ENCODE measurements at places on chromosomes 1 and 21.

DNA sequence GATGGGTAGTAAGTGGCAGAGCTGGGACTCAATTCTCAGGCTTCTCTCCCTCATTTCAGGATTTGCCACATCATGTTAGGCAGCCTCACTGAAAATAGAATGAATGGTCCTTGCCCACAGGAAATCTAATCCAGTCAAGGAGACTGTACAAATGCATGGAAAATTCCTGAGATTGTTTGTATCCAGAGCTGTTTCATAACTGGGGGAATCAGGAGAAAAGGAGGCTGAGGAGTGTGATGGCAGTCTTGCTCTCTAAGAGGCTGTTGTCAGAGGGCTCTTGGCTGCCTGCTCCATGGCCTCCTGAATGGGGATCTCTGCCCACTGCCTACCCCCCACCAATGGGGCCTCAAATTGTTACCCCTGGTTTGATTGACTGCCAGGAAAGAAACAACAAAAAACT, 141.9 kb upstream of the TNR start:
- peak; percentile 29 for DNase-seq

DNA sequence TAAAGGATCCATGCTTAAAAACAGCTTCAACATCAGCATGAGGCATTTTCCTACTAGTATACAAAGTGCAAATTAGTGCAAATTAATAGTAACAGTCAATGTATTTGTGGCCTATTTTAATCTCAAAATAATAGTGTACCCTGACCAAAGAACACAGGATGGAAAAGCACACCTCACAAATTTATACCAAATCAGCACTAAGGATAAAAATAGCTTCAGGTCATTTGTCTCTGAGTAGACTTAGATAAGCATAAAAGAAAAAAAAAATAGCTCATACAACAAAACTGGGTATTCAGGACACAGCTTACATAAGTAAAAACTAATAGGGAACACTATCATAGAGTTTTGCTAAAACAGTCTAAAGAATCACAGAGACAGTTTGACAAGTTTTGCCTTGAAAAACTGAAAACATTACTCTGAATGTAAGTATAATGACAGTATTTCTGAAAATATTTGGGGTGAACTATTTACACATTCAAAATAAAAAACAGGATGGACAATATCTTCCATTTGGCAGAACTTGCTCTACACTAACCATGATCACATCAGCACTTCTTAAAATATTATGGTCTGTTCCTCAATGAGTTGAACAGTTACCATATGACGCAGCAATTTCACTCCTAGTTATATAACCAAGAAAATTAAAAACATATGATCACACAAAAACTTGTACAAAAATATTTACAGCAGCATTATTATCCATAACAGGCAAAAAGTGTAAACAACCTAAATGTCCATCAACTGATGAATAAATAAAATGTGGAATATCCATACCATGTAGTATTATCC, 46.3 kb downstream of the RNF115 start:
- no peak for DNase-seq

GRCh38 chr1:37471345-37472231, 2.8 kb upstream of the ZC3H12A start:
- peak; percentile 93 for DNase-seq

DNA sequence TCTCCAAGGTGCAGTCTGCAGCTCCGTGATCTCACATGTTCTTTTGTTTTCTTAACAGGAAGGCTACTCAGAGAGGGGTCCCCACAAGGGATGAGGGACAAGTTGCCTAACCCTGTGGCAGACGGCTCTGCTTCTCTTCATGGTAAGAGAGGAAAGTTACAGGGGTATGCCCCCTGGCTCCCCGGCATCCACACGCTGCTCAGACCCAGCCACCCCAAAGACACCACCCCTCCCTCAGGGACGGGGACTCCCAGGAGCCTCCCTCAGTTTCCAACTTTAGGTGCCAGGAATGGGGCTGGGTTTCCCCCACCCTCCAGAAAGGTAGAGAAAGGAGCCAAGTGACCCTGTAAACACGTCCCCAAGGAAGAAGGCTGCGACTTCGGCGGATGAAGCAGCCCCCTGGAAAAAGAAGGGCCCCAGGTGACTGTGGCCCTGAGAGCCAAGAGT, 19.7 kb downstream of the OPTC start:
- no peak for DNase-seq

DNA sequence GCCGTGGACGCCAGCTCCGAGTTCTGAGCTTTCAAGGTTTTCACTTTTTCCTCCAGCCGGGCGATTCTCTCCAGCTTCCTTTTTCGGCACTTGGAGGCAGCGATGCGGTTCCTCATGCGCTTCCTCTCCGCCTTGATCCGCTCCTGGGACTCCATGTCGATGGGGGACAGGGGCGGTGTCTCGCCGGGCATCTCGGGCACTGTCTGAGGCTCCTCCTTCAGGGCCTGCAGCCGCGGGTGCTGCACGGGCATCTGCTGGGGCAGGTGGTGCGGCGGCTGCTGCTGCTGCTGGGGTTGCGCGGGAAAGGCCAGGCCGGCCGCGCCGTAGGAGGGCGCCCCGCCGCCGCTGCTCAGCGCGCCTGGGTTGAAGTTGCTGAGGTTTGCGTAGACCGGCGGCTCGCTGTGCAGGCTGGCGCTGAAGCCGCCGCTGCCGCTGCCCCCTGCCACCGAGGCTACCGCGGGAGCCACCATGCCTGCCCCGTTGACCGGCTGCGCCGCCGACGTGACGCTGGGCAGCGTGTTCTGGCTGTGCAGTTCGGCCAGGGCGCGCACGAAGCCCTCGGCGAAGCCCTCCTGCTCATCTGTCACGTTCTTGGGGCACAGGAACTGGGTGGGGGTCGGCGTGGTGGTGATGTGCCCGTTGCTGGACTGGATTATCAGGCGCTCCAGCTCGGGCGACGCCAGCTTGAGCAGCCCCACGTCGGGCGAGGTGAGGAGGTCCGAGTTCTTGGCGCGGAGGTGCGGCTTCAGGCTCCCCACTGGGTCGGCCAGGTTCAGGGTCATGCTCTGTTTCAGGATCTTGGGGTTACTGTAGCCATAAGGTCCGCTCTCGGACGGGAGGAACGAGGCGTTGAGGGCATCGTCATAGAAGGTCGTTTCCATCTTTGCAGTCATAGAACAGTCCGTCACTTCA, 1.4 kb downstream of the JUN start:
- no peak for DNase-seq

- DNase-seq = no peak
Measured at GRCh38 chr1:31628931-31629556, 11.6 kb downstream of the HCRTR1 start.

- DNase-seq = no peak
Measured at GRCh38 chr1:23936481-23937176, 23.0 kb upstream of the PNRC2 start.

DNA sequence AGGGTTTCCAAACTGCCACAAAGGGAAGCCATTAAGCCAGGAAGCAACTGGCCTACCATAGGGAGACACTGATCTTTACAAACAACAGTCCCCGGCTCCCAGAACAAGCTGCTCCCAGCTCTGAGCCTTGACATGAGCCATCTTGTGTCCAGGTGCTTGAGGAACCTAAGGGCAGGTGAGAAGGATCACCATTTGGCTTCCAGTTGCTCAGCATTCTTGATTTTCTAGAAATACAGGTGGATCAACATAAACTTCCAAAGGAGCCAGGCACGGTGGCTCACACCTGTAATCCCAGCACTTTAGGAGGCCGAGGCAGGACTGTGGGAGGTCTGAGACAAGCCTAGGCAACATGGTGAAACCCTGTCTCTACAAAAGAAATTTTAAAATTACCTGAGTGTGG, 21.6 kb downstream of the ZBTB17 start:
- no peak for DNase-seq

DNA sequence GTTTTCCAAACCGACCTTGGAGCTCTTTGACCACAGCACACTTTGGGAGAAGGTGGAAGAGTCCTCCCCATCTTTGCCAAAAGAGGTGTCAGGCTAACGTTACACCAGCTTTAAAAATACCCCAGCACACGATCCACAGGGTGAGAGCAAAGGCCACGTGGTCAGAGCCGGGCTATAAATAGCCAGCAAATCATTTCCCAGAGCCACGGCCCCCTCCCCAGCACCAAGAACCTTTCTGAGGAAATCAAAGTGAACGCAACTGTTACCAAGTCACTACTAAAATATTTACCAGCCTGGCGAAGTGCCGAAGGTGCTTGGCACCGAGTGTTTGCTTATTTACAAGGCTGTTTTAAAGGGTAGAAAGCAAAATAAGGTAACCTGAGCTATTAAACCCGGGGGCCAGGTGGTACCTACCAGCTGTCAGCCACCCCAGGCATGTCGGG, 72.4 kb downstream of the CASZ1 start:
- peak; percentile 25 for DNase-seq

DNA sequence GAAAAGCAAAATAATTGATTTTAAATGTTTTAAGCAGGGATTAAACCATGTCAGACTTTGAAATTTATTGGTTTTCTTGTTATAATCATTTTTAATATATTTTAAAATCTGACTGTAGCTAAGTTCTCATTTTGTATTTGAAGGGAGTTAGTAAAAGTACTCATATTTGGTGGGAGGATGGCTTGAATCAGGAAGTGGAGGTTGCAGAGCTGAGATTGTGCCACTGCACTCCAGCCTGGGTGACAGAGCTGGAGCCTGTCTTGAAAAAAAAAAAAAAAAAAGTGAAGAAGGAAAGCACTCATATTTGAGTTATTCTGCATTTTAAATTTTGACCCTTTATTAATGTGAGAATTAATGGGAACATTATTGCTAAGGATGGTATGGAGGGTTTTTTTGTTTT, 106.0 kb downstream of the RABGAP1L start:
- DNase-seq = no peak

DNA sequence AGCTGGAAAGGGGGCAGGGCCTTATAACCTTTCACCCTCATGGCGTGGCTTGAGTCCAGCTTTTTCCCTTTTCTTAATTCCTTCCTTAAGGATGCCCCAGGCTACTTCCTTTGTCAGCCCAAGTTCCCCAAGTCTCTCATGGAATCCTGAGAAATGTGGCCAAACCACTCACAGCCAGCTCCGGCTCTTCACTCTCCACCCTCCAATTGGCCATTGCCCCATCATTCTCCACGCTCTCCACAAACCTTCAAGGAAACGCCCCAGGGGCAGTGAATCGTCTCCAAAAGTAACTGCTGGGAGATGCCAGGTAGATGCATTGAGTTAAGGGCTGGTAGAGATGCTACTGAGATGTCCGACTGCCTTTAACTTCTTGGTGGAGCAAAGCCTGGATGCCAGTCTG, 113.5 kb upstream of the CD34 start:
- DNase-seq = no peak

DNA sequence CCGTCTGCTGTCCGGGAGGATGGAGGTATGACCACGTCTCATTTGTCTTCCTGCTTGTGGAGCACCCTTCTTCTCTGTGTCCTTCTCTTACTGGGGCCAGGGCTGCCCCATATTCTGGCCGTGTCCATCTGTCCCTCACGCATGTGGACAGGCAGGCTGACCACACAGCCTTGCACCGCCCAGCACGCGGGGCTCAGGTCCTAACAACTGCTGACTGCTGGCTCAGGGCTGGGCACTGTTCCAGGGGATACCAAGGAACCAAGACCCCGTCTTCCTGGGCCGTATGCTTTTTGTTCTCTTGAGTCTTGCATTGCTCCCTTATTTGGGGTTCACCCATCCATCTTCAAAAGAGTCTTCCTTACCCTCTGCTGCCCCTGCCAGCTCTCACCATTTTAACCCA, 17.5 kb upstream of the SPSB1 start:
- no peak for DNase-seq

- DNase-seq = peak; percentile 25
Measured at GRCh38 chr1:119080586-119080985, 59.9 kb downstream of the WARS2 start.

DNA sequence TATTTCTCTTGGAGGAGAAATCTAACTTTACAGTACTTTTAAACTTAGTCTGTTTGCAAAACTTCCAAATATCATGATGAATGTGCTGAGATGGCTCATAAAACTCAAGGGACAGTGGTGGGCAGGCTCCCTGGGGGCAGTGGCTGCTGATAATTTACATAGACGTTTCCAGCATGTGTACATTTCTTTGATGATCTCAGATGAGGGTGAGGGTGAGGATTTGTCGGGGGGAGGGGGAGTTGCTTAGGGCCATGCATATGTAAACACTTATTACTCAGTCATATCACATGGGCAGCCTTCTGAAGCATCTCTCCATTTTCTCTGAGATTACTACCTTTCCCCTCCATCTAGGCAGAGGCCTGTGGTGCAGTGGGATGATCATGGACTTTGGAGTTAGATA, 152.9 kb upstream of the HMGB4 start:
- no peak for DNase-seq
